ENCODE measurements at places on chromosomes 2 and 18.

DNA sequence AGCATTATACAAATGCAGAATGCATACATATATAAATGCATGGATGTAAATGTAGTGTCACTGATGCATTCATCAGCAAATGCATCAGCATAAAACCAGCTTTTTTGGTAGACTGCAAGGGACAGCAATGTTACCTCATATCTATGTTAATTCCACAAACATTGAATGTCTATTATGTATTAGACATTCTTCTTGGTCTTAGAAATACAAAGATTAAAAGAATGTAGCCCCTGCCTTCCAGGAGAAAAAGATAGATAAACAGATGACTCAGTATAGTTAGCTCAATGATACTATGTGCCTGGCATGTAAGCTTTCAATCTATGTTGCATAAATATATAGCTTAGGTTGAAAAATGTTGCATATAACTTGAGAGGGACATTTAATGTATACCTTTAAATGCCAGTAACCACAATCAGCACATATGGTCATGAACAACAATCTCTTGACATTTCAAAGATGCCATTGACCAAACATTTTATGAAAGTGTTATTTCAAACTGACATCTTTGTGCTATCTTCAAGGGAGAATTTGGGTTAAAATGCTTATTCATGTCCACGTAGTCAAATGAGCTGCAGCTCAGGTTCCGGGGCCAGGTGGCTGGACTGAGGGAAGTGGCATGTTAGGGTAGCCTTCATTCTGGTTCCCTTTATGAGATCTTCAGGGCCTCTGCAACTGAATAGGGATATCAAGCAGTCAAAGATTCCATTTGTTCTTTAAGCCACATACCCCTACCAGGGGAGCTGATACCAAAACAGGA is 45.2 kb upstream of the GCG start:
- no peak for DNase-seq

DNA sequence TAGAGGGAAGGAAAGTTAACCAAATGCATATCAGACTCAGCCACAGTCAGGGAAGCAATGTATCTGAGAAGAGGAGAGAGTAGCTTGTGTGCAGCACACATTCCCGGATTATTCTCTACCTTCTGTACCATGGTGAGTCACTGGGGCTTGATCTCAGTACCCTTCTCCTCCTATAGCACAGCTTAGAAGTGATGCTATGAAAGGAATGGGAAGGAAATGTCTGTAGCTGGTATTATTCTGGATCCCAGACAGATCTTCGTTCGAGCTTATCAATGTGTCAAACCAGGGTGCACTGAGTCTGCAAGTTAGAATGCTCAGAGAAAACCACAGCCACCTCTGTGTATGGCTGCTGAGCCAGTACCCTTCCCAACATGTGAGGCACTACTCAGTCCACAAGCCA is 88.0 kb upstream of the NFU1 start:
- DNase-seq: no peak

DNA sequence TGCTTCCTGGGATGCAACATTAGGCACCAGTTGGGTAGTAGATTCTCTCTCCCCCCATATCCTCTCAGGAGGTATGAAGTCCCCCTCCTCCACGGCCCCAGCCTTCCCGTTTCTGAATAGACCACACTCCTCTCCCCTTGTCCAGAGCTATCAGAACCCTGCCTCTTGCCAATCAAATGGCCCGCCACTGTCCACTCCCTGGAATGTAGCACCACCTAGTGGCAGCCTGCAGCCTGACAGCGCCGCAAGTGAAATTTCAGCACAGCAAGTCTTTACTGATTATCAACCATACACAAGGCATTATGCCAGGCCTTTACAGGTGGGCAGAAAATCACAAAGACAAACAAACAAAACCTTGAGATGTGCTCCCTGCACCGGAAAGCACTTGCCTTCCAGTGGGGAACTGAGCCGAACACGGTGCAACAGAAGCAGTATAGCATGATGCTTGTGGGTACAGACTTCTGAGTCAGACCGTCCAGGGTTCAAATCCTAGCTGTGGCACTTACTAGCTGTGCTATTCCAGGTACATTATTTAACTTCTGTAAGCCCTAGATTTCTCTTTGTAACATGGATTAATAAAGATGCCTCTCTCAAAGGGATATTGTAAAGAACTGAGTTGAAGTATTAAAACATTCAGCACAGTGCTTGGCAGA is 174.0 kb downstream of the SMAD2 start:
- peak; percentile 84 for DNase-seq

DNA sequence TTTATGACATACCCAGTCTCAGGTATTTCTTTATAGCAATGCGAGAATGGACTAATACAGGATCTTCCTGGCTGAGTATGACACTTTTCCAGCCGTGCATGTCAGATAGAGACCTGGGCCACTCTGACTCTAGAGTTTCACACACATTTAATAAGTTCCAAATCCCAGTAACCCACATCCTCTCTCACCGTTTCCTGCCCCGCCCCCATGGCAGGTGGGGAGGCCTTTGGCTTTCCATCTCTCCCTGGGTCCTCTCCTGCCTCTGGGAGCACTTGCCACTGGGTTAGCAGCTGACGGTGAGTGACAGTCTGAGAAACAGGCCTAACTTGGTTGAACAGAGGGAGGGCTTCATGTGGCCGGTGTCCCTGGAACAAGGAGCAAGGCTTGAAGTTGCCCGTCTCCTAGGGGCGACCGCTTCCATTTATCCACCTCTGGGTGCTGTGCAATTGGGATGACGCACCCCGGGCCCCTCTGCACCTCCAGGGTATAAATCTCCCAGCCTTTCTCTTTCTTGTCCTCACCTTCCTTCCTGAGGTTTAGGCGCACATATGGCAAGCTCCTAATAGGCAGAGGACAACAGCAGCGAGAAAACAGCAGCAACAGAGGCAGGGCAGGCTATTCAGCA is 152.7 kb upstream of the HDAC4 start:
- DNase-seq: no peak

DNA sequence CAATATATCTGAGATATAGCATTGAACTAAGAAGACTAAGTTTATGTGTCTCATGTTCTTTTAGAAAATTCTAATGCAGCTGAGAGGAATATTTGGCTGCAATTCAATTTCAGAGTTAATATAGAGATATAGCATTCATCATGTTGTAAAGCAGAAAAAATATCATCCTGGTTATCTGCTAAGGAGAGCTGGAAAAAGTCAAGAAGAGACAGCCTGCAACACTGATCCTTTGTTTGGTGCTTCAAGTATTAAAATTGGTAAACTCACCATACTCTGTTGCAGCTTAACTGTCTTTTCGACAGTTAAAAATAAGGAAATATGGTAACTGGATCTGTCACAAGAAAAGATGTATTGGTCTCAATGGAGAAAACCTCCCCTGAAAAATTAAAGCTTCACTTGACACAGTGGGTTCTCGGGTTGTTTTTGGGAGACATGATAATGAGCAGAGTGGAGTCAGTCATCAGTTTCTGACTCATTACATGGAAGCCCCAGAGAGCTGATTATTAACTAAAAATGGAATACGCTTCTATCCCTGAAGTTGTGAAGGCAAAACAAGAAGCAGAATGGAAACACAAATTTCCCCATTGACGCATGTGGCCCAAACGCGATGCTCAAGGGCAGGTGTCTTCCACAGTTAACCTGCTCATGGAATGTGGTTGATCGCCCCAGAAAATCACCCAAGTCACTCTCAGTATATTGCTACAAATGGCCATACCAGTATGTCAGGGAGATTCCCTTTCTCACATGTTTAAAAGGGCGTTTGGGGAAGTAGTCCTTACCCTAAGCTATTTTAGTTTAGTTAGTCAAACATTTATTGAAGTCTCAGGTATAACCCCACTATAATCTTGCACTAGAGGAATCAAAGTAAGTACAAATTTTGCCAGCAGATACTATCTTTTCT is 8.2 kb downstream of the BCL2 start:
- DNase-seq: no peak

- DNase-seq: no peak
Observed at GRCh38 chr18:74367905-74368304, 52.3 kb downstream of the C18orf63 start.

DNA sequence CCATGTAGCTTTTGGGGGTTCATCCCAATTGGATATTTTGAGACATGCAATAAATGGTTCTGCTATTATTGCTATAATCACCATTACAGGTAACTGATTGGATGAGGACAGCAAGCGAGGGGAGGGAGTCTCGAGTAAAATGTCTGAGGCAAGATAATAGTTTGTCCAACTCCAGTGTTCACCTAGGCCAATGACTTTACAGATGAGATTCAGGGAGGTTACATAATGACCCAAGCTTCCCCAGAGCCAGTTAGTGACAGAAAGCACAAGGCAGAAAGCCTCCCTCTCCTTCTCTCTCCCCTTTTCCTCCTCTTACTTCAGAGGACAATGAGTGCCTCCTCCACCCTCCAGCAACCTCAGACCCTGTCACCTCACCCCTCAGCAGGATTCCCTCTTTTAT is 98.4 kb upstream of the GLS start:
- DNase-seq: no peak

DNA sequence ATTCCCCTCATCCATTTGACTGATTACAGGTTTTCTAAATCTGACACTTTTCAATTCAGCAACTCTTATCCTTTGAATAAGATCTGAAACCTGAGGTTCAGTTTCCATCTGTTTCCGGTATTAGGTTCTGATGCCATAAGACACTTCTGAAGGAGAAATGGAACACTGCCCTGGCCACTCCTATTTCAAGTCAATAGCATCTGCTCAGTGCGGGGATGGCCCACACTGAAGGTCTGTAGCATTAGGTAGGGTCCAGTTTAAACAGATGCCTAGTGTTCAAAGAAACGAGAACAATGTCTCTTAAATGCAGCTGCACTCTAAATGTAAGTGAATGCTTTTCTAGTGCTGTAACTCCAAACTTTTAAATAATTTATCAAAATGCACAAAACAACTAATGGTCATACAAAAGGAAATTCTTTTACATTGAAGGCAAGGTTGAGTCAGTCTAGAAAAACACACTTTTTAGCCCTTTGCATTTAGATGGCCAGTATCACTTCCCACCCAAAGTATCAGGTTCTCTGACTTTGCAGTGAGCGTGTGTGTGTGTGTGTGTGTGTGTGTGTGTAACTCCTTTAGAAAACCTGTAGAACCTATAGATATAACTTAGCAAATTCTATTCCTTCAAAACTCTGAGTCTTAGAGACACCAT is 78.2 kb downstream of the STK39 start:
- DNase-seq: no peak

DNA sequence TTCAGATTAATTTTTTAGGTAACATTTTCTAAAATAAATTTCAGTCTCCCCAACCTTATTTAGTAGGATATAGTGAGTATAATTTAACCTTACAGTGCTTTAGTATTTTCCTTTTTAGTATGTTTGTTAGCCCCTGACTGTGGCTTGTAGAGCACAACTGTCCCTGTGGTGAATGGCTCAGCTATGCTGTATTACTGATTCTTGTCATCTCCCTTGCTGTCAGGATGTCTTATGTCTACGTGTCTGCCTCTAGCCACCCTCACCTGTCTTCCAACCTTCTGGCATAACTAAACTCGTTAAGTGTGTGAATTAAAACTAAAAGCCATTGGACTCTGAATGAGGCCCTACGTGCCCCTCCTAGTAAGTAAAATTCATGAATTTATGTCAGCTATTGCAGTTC is 18.4 kb downstream of the MRPS9 start:
- no peak for DNase-seq
